ENCODE measurements at places on chromosomes 13 and 19.

DNA sequence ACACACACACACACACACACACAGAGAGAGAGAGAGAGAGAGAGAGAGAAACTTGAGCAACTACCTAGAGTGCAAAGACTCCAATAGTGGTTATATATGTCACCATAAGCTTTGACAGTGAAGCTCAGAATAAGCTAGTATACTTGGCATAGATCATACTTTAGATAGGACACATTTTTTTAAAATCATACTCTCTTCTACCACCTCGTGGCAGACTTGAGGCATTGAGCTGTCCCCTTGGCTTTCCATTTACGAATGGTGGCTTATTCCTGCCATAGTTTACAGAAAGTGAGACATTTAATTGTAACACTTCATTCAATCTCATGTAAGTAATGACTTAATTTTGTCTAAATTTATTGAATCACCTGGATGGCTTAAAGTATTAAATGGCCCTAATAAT is 108.2 kb downstream of the EDNRB start:
- DNase-seq, result no peak

DNA sequence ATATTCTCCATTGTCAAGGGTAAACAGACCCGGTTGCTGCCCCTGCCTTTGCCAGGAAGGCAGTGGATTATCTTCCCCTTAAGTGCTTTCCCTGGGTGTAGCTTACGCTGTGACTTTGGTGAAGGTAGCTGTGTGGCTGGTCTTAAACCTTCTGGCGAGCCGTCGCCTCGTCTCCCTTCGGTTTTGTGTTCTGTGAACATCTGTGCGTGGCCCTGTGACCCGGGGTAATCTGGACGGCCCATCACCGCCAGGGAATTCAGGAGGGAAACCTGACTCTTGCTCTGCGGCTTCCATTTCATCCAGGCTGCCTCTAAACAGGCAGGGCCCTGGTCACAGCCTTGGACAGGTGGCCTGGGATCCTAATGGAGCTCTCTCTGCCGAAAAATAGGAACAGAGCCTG is 78.7 kb downstream of the SHISA2 start:
- no peak for DNase-seq

DNA sequence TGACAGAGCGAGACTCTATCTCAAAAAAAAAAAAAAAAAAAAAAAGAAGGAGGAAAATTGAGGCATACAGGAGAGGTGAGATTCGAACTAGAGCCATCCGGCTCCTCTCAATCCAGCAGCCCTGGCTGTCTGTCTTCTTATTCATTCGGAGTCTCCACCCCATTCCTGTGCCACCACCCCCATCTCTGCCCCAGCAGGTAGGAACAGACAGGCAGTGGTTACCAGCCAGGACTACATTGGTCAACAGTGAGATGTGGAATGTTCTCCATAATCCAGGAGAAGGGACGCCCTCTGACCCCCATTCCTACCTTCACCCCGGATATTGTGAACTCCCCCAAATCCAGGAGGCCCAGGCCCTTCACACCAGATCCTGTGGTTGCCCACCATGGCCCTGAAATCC is 6.6 kb upstream of the S1PR2 start:
- DNase-seq, result no peak

- DNase-seq, result no peak
Observed at GRCh38 chr19:34432797-34433196, 4.6 kb downstream of the UBA2 start.

GRCh38 chr13:95893861-95894260 is 159.3 kb downstream of the UGGT2 start:
- DNase-seq, result no peak

GRCh38 chr19:7550169-7550770 is 14.8 kb downstream of the PNPLA6 start:
- DNase-seq, result no peak

DNA sequence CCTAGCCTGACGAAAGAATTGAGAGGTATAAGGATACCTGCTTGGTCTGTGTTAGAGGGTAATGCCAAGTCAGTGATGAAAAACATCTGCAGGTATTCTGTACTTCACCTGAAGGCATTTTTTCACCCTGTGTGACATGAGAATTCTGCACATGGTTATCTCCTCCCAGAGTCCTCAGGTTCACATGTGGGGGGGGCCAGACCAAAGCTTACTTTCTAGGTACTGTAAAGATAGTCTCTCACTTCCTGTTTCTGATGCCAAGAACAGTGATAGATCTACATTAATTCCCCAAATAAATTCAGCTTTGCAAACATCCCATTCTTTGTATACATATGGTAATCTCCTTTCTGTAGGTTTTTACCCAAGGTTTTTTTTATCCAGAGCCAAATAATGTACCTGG is 53.4 kb downstream of the GPC6 start:
- DNase-seq, result no peak

DNA sequence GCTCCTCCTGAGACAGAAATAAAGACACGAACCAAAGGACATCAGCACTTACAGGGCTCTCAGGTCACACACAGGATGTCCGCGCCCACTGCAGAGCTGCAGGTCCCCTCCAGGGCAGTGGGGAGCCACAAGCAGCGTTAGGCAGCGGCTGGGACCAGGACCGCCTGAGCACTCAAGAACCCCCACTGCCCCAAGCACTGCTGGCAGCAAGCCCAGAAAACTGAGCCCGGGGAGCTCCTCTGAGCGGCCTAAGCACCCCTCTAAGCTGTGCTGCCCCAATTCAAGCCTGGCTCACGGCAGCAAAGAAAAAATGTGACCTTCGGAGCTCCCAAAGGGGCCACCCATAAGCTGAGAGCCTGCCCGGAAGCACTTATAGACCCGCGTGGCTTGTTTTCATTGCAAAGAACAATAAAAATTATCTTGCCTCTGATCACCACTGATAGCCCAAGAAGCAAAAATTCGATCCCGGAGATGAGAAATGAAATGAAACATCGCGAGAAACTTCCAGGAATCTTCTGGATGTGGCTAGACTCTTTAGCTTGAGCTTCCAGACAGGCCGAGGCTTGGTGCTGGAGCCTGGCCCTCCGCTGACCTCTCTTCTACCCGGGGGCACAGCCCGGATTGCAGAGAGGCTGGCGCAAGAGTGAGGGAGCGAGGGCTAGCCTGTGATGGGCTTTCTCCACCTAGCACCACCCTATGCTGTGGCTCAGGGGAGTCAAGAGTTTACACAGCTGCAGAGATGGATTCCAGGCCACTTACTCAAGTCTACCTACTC is 6.3 kb downstream of the DPP9 start:
- peak; percentile 11 for DNase-seq

DNA sequence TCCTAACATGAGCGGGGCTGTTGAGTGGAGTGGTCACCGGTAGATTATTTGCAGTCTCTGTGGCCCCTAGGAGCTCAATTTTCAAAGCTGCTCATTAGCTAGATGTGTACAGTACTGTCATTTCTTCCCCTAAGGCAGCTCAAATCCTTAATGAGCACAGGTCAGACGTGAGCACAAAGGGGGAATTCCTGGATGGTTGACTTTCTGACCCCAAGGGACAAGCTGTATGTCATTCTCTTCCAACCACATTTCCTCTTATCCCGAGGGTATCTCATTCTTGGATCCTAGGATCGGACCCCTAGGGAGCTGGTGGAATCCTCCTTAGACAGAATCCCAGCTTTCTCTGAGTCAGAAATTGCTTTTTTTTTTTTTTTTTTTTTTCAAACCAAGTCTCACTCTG is 5.7 kb upstream of the OR7G3 start:
- no peak for DNase-seq

DNA sequence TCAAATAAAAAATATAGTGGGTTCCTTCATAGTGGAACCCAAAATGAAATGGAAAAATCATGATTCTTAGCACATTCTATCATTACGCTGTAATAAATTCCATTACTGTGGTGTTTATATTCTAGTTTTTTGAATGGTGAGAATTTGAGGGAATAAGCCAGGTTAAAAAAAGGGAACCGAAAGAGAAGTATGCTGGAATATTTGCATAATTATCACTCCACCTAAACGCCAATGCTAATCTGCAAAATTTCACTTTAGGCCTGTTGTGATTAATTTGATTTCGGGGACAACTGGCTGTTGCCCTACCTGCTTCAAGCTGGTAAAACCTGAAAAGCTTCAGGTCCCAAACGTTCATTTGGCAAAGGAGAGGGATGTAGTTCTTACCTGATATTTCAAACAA is 32.1 kb upstream of the SCEL start:
- no peak for DNase-seq

DNA sequence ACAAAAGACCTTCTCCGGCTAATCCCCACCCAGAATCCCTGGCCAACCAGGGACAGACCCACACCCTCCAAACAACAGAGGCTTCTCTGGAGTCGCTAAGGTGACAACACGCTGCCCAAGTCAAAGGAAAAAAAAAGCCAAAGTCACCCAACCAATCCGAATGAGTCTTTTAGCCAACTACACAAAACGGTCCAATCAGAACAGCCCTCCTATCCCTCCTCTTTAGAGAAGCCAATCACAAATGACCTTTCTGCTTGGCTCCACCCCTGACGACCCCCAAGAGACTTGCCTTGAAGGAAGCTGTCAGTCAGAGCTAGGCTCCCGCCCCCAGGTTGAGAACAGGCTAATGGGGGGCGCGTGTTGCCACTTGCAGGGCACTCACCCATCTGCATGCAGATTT is 6.6 kb upstream of the FBXW9 start:
- no peak for DNase-seq

DNA sequence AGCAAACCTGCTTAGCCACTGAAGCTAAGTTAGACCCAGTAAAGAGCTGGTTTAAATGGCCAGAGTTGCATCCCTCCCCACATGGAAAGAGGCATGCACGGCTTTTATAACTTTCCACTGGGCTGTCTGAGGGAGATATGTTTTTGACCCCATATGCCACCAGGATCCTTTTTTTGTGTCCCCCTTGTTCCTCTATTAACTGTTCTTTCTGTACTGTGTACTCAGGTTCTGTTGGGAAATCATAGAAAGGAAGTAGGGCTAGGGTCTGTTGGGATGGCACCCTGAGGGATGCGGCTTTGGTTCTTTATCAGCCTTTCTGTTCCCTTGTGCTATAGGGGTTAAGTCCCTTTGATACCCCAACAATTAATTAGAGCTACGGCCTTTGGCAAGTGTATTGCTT is 12.2 kb upstream of the TM9SF2 start:
- no peak for DNase-seq

- DNase-seq, result peak; percentile 37
Observed at GRCh38 chr19:383922-384798, 24.8 kb downstream of the C2CD4C start.

DNA sequence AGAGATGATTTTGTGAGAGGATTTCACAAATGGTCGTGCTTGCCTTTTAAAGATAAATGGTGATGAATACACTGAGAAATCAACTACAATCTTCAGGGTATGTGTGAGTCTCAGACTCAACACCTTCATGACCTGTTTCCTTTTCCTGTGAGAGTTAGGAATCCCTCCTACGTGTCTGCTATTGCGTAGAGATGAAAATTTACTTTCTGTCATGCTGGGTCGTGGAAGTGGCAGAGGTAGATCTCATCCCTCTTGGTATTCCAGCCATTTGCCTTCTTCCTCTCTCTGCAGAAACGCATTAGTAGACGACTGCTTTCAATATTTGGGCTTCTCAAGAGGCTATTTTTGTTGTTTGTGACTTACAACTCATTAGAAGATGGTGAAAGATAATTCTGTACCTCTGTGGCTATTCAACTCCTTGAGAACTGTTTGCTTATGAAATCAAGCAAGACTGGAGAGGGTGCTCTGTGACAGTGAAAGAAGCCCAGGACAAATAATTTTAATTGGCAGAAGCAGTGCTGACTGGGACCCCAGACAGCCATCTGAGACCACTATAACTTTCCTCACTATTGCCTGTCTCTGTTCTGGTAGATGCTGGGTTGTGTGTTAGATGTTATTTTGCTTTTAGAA is 233.1 kb downstream of the LACC1 start:
- no peak for DNase-seq

DNA sequence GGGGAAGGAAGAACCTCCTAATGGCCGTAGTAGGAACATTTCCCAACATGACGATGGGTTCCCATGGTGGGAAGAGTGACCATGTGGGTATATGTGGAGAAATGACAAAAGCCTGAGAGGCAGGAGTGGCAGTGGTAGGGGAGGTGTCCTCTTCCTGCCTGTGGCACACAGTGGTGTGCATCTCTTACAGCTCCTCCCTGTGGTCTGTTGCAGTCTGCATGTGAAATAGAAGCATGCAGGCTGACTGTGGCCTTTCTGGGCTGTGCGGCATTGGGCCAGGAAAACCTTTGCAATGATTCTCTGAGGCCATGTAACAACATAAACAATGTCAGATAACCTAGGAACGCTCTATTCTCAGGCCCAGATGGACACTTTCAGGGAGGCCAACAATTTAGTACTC is 84.0 kb downstream of the LACC1 start:
- DNase-seq, result no peak

DNA sequence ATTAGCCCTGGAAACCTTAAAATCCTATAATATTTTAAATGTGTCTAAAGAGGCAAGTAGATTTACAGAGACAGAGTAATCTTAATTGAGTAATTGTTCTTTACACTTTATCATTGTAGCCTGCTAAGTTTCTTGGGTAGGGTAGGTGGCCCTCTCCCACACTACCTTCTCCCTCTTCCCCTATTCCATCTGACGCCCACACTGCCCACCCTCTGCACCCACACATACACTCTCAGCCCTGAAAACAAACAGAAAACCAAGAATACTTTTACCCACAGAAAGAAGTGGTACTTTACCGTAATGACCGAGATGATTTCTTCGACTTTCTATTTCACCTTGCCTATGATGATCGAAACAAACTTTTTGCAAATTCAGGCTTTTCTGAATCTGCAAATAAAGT is 320.4 kb upstream of the OBI1 start:
- DNase-seq, result no peak

DNA sequence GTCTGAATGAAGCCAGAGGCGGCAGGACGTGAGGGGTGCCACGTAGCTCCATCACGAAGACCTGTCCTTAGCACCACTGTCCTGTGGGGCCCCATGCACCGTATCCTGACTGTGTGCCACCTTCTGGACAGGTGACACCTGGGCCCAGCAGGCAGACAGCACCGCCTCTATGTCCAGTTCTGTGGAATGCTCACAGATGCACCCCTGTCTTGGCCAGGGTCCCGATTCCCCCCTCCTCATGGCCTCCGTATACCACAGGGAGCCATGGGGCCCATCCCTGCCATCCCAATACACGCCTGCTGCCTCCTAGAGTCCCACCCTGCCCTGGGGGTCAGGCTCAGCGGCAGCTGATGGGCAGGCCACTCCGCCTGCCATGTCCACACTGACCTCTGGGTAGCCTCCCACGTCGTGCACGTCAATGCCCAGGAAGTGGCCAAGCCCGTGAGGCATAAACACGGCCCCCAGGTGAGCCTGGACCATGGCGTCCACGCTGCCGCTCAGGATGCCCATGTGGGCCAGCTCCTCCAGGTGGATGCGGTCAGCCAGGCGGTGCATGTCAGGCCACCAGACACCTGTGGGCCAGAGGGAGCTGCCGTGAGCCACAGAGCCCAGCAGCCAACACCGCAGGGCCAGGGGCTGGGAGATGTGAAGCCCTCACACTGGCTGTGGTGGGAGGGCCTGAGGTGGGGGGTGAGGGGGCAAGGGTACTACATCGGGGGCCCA is 17.6 kb downstream of the CEBPG start:
- peak; percentile 28 for DNase-seq

DNA sequence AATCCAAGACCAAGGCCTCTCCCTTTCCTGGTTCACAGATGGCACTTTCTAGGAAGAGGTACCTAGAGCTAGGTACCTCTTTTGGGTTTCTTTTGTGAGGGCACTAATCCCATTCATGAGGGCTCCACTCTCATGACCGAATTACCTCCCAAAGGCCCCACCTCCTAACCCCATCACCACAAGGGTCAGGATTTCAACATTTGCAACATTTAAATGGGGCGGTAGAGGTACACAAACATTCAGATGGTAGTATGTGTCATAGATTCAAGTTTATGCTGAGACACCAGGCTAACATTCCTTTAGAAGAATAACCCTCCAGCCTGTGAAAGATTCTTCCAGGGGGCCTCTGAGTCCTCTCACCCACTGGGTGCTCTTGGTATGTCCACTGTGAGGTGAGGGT is 116.3 kb downstream of the FOXO1 start:
- no peak for DNase-seq
